ENCODE measurements at places on chromosomes 12 and 14.
A peak's percentile ranks its signal among the peaks of the same experiment; 100 is the strongest.

DNA sequence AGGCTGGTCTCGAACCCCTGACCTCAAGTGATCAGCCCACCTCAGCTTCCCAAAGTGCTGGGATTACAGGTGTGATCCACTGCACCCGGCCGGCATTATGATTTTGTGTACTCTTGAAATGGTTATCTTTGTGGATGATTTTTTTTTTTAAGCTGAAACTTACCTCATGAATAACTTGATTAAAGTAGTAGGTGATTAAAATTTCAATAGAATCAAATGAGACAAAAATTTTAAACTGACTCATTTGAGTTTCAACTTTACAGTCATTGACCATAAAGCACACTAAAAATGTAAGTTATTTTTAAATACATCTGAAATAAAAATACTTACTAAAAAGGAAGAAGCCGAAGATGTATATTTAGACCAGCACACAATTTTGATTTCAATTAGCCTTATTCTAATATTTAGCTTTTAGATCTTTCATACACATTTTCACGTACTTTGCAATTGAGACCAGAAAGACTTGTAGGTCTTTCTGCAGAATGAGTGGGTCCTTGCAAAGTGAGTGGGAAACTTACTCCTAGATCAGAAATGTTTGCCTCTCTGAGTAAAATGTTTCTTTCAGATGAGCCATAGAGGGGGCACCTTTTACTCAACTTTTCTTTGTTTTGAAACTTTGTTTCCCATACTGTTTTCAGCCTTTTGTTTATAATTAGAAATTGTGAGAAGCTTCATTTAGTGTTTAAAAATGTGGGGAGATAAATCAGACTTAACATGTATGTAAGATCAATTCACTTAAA lies 34.2 kb downstream of the TMPO start:
- H3K27ac ChIP-seq: no peak overlapping the region
- no peak overlapping the region for H3K4me3 ChIP-seq
- H3K27me3 ChIP-seq: no peaks in the 10 kb centered on the region
- peaks cover 81% of the 10 kb centered on the region for H3K36me3 ChIP-seq

GRCh38 chr14:101084436-101084826 lies 180.9 kb upstream of the RTL1 start:
- H3K4me3 ChIP-seq: no peak overlapping the region
- H3K4me1 ChIP-seq: no peaks in the 10 kb centered on the region
- H3K27ac ChIP-seq: no peak overlapping the region
- no peaks in the 10 kb centered on the region for H3K36me3 ChIP-seq

- peaks cover 12% of the 10 kb centered on the region for H3K27me3 ChIP-seq
- no peak within 1 kb of the TSS for H3K27ac ChIP-seq
- DNase-seq: no peak
- H3K36me3 ChIP-seq: no peaks in the 10 kb centered on the region
- no peak within 1 kb of the TSS for H3K4me3 ChIP-seq
Observed at GRCh38 chr12:30926243-30927221, at the start of gene TSPAN11. TSPAN11 (plus strand) TSS chr12:30926748; CDS start chr12:30953992, 27,244 bp downstream.

- no peaks in the 10 kb centered on the region for H3K27me3 ChIP-seq
- H3K27ac ChIP-seq: no peak overlapping the region
- H3K4me3 ChIP-seq: no peak overlapping the region
- no peaks in the 10 kb centered on the region for H3K36me3 ChIP-seq
- no peaks in the 10 kb centered on the region for H3K4me1 ChIP-seq
Observed at GRCh38 chr14:94926176-94926575, 156.3 kb upstream of the GSC start.

GRCh38 chr14:58659846-58660245 lies 22.1 kb downstream of the DACT1 start:
- no peaks in the 10 kb centered on the region for H3K36me3 ChIP-seq
- no peak for DNase-seq
- H3K27me3 ChIP-seq: no peaks in the 10 kb centered on the region
- H3K27ac ChIP-seq: no peak overlapping the region

- H3K27ac ChIP-seq: no peak overlapping the region
- no peak for DNase-seq
- H3K4me3 ChIP-seq: no peak overlapping the region
- peaks cover 13% of the 10 kb centered on the region for H3K4me1 ChIP-seq
Observed at GRCh38 chr14:99566390-99567354, 37.3 kb downstream of the CCDC85C start.

DNA sequence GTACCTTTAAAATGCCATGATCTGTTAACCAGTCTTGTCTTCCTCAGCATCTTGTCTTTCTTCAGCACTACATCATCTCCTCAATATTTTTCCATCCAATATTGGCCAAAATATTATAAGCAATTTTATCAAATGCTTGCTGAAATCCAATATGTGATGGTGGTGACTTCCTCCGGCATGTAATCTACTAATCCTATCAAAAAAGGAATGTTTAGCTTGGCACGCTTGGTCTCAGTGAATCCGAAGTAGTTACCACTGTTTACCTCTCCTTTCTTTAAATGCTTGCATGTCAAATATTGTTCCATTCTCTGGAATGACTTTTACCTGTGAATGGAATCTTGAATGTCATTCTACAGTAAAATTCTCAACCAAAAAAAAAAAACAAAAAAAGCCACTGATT lies 72.3 kb upstream of the EEA1 start:
- H3K4me1 ChIP-seq: no peaks in the 10 kb centered on the region
- no peaks in the 10 kb centered on the region for H3K27me3 ChIP-seq
- no peak overlapping the region for H3K27ac ChIP-seq
- H3K4me3 ChIP-seq: no peak overlapping the region

DNA sequence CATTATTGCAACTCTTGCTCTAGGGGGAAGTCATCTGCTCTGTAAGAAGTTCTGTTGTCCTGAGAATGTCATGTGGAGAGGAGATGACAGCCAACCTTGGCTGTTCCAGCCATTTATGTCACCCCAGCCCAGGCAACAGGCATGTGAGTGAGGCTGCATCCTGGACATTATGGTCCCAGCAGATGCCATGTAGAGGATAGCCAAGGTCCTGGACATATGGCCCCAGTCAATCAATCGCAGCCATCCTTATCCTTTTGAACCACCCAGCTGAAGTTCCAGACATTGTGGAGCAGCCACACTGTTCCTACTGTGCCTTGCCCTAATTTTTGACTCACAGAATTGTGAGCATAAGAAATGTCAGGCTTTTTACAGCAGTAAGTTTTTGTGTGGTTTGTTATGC lies 84.9 kb downstream of the AVPR1A start:
- H3K27me3 ChIP-seq: no peaks in the 10 kb centered on the region
- no peak overlapping the region for H3K4me3 ChIP-seq
- H3K27ac ChIP-seq: no peak overlapping the region
- H3K4me1 ChIP-seq: no peaks in the 10 kb centered on the region

GRCh38 chr12:14768823-14769405 lies 34.4 kb downstream of the WBP11 start:
- peak overlapping the region; percentile 98 for H3K27ac ChIP-seq
- peak; percentile 76 for DNase-seq
- no peaks in the 10 kb centered on the region for H3K27me3 ChIP-seq
- peak overlapping the region; percentile 66 for H3K4me3 ChIP-seq
- peaks cover 41% of the 10 kb centered on the region for H3K4me1 ChIP-seq

GRCh38 chr14:100532906-100533655 lies 54.1 kb downstream of the BEGAIN start:
- H3K4me3 ChIP-seq: no peak overlapping the region
- H3K27ac ChIP-seq: peak overlapping the region; percentile 57
- H3K4me1 ChIP-seq: peaks cover 17% of the 10 kb centered on the region
- H3K27me3 ChIP-seq: no peaks in the 10 kb centered on the region

DNA sequence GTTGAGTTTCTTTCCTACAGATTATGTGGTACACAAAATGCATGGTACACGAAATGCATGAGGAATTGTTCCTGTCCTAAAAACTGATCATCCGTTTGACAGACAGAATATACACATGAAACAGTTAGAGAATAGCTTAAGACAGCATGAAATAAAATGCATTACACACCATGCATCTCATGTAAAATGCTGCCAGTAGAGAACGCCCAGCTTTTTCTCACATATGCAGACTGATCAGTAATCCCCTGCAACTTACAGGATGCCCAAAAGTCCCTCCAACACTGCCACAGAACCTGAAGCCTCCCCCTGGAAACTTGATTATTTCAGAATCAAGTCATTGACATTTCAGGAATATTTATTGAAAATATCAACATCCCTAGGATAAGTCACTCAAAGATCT lies 24.0 kb downstream of the IFNG start:
- H3K4me3 ChIP-seq: no peak overlapping the region
- no peak for DNase-seq
- no peaks in the 10 kb centered on the region for H3K27me3 ChIP-seq
- H3K27ac ChIP-seq: no peak overlapping the region
- no peaks in the 10 kb centered on the region for H3K36me3 ChIP-seq

DNA sequence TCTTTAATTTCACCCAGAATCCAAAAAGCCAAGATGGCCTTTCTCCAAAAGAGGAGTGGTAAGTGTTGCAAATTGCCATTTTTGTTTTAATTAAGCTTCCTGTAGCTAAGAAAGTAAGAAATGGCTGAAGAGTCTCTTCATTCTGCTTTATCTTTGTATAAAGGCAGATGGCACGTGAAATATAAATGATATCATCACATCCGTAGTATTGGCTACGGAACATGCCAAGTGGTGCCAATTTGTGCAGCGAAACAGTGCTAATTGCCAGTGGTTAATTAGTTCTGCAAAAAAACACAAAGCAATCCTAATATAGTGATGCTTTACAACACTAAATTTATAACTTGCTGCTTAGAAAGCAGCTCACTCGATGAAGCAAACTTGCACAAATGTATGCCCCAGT lies 29.4 kb downstream of the PLEKHG7 start:
- H3K36me3 ChIP-seq: no peaks in the 10 kb centered on the region
- DNase-seq: no peak
- H3K4me1 ChIP-seq: peaks cover 5% of the 10 kb centered on the region
- H3K27ac ChIP-seq: no peak overlapping the region

GRCh38 chr12:123453165-123453564 lies 4.8 kb upstream of the SNRNP35 start:
- no peaks in the 10 kb centered on the region for H3K36me3 ChIP-seq
- peaks cover 11% of the 10 kb centered on the region for H3K4me1 ChIP-seq
- H3K27ac ChIP-seq: no peak overlapping the region
- DNase-seq: no peak
- H3K4me3 ChIP-seq: no peak overlapping the region
- H3K27me3 ChIP-seq: no peaks in the 10 kb centered on the region

DNA sequence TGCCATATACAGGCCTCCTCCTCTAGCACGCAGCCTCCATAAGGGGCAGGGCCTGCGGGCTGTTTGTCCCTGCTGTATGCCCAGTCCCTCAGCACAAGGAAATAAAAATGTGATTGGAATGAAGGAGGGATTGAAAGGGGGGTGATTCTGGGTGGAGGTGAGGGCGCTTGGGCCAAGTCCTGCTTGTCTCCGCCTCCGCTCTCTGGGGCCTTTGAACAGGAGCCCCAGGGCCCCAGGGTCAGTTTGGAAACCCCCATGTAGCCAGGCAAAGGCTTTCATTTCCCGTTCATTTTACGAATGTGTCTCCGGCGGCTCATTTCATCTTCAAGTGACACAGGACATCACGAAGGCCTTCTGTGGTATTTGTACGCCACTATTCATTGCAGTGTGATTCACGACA lies 4.5 kb upstream of the CACNA2D4 start:
- no peak overlapping the region for H3K27ac ChIP-seq
- H3K36me3 ChIP-seq: no peaks in the 10 kb centered on the region
- H3K4me3 ChIP-seq: no peak overlapping the region
- peak; percentile 66 for DNase-seq
- peaks cover 12% of the 10 kb centered on the region for H3K27me3 ChIP-seq

DNA sequence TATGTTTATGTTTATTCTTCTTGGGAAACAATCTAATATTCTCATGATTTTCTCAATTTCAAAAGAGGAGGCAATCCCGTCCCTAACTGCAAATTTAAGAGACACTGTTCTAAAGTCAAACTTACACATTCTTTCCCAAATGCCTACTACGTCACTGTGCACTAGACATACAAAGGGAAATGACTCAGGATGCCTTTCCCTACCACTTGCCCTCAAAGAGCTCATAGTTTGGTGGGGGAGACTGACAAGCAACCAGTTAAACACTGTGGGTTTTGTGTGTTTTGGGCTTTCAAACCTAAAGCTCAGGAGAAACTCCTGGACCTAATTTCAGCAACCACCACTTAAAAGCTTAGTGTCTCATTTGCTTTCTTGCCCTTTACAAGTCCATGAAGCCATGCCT lies 58.4 kb downstream of the ATP2B1 start:
- H3K4me3 ChIP-seq: no peak overlapping the region
- peaks cover 15% of the 10 kb centered on the region for H3K36me3 ChIP-seq

DNA sequence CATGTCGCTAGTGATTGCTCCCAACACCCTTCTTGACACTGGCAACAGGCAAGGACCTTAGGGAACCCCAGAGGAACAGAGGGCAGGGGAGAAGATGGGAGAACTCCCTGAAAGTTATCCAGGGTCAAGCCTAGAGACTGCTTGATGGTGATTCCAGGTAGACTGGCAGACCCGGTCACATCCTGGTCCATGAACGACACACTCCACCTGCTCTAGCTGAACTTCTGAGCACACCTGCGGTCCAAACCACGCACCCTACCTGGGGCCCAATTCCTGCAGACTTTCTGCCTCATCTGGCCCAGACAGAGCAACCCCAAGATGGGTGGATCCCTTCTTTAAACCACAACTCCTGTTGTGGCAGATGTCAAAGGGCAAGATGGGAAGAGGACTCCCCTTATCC lies 34.2 kb downstream of the NCKAP5L start:
- H3K4me1 ChIP-seq: peaks cover 7% of the 10 kb centered on the region
- no peak for DNase-seq
- no peak overlapping the region for H3K27ac ChIP-seq
- no peak overlapping the region for H3K4me3 ChIP-seq
- H3K27me3 ChIP-seq: no peaks in the 10 kb centered on the region

DNA sequence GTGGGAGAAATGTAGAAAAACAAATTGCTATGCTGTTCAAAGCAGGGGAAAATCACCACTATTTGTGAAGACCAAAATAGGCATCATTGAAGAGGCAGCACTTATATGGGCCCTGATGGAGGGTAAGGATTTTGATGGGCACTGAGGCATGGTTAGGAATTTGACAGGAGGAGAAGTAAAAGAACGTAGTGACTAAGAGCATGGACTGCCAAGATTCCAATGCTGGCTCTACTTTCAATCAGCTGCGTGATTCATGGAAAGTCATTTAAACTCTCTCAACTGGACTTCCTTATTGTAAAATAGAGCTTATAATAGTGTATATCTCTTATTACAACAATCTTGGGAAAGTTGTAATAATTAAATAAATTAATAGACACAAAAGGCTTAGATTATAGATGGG lies 267.7 kb upstream of the G2E3 start:
- no peak overlapping the region for H3K4me3 ChIP-seq
- H3K27ac ChIP-seq: no peak overlapping the region
- no peak for DNase-seq
- H3K36me3 ChIP-seq: no peaks in the 10 kb centered on the region
- no peaks in the 10 kb centered on the region for H3K4me1 ChIP-seq
